CD8-positive, alpha-beta memory T cell (primary cell): ENCODE measurements at places on chromosomes 16 and 17.

DNA sequence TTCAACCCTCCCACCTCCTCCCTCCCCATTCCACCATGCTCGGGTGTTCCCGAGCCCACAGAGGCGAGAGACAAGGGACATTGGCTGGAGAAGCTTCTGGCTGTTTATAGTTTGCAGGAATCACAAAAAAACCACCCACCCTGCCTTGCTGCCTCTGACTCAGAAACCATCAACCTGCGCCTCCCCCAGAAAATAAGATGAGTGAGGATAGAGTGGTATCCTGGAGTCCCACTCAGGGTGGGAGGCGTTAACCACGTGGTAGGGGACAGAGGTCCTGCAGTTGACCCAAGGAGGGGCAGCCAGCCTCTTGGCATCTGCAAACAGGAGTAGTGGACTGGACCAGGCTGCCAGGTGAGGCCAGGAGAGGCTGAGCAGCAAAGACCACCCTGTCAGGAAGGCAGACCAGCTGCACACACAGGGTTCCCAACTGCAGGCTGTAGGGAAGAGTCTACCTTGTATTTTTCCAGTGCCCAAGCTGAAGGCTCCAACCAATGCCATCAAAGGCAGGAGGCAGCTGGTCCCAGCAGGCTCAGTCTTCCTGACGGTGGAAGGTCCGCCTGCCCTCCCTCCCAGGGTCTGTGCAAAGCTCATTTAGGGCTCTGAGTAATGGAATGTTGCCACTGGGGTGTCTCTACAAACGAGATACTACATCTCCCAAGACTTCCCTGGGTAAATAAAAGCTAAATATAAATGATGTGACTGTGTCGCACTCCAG, 201.5 kb upstream of the TNRC6C start:
- no peak for DNase-seq

DNA sequence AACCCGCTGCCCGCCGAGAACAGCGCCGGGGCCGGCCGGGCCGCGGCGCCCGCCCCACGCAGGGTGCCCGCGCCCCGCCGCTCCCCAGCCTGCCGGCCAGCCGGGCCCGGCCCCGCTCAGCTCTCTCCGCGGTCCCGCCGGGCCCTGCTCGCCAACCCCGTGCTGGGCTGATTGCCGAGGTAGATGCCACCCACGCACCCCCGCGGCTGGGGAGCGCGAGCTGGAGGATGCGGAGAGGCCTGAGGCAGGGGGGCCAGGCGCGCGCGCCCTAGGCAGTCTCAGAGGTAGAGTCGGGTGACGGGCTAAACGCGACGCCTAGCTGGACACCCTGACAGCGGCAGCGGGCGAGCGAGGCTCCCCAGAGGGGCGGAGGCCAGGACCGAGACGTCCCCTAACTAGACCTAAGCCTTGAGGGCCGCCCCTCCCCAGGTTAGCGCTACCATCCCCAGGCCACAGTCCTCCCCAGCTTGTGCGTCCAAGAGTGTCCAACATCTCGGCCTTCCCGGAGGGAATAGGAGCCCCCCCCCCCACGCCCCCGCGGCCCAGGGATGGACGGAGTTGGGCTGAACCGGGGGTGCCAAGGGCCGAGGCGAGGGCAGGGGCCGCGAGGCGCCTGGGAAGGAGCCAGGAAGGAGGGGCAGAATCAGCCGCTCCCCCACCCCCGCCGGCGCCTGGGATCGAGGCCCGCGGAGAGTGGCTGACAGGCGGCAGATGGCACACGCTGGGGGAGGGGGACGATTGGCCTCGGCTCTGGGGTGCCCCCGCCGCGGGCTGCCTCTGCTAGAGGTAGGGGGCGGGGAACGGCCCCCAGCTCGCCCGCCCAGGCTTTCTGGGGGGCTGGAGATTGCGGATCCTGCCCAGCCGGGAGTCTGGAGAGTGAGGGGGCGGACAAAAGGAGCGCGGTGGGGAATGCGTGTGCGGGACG, 2.5 kb upstream of the ZNF423 start:
- DNase-seq = peak; percentile 28

DNA sequence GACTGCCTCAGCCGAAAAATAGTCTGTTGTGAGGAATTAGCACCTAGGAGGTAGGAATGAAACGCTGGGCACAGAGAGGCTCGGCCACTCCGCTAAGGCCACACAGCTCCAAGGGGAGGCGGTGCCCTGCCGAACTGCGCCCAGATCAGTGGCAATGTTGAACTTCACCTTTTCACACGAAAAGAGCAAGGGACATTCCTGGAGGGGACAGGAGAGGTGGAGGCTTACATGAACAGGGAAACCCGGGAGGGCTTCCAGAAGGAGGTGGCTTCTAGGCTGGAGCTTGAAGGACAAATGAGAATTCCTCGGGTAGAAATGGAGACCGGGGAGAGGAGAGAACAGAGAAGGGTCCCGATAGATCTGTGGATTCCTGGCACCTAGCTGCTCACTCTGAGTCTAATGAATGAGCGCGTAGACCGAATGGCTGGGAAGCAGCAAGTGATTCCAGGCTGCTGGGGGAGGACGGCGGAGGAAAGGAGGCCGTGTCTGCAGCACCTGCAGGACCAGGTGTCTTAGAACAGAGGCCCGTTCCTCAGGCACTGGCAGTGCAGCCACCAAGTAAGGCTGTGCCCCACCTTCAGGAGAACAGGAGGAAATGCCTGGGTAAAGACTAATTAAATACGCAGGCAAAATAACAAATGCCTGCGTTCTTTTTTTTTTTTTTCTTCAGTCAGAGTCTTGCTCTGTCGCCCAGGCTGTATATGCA, 722 bp upstream of the SLC38A10 start:
- DNase-seq = peak; percentile 33

GRCh38 chr16:19785512-19786130, 67.5 kb downstream of the IQCK start:
- DNase-seq = no peak

DNA sequence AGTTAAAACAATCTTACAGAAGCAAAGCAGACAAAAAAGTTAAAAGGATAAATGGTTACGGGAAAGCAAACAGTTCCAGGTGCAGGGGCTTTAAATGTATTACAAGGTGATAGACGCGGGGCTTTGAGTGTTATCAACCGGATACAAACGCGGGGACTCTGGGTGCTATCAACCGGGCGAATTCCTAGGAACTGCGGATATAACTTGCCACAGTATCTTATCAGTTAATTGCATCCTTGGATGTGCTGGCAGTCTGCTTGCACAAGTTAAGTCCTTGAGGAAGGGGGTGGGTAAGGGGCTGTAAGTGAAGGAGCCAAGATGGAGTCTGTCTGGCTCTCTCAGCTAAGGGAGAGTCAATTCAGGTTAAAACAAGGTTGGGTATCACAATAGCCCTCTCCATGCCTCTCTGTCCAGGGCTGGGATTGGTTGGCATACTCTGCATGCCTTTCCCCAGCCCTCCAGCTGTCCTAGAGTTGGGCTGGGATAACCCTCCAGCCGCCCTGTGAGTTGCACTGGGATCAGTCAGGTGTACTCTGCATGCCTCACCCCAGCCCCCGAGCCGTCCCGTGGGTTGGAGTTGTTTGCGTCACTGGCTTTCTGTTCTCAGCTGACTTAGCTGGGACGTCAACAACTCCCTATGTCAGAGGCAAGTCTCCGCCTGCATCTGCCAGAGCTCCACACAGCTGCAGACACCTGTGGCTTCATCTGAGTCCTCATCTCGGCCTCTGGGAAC, 40.9 kb downstream of the TMEM235 start:
- DNase-seq = peak; percentile 80

- DNase-seq = no peak
These were observed 21.0 kb upstream of the G6PC1 start for GRCh38 chr17:42879596-42879985.

DNA sequence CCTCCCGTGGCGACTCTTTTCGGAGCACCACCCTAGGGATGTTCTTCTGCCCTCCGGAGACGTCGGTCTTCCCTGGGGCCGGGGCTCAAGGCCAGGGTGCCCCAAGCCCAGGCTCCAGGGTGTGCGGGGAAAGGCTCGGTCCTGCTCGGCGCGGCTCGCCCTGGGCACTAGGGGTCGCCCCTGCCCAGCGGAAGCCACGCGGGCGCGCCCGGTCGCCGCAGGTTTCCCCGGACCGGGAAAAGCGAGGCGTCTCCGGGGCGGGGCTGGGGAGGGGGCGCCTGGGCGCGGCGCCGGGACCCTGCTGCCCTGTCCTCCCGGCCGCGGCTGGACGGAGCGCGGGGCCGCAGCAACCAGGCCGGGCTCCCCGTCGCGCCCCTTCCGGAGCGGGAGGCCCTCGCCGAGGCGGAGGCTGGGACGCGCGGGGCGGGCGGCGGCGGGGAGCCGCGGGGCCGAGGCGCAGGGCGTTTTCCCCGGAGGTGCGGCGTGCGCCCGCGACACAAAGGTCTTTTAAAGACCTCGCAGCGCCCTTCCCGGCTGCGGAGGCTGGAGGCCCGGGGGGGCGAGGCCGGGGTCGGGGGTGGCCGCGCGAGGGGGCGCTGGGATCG, 76.4 kb downstream of the MRC2 start:
- DNase-seq = peak; percentile 65

DNA sequence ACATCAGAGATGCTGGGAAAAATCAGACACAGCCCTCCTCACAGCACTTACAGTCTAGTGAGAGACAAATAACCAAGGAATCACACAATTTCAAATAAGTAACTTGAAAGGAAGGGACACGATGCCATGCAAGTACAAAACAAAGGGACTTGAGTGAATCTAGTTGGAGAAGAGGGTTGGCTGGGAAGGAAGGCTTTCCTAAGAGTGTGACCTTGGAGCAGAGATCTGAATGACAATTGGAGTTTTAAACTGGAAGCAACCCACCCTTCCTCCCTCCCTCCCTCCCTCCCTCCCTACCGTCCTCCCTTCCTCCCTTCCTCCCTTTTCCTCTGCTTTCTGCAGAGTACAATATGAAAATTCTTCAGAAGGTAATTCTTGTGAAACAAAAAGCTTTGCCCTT, 31.1 kb downstream of the ADAMTS18 start:
- no peak for DNase-seq

- DNase-seq = no peak
These were observed 203.7 kb downstream of the PHKB start for GRCh38 chr16:47664653-47665325.

DNA sequence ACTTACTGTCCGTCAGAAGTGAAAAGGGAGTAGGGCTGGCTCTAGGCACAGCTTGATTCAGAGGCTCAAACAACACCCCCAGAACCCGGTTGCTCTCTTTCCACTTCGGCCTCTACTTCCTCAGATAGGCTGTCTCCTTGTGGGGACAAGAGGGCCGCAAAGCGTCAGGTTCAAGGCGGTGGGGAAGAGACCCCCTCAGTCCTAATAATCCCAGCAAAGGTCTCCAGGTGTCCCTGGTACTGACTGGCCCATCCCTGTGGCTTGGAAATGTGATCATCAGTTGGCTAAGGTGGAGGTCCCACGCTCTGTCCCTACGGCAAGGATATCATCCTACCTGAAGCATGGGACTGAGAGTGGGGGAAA, 26.0 kb downstream of the NGFR start:
- no peak for DNase-seq

DNA sequence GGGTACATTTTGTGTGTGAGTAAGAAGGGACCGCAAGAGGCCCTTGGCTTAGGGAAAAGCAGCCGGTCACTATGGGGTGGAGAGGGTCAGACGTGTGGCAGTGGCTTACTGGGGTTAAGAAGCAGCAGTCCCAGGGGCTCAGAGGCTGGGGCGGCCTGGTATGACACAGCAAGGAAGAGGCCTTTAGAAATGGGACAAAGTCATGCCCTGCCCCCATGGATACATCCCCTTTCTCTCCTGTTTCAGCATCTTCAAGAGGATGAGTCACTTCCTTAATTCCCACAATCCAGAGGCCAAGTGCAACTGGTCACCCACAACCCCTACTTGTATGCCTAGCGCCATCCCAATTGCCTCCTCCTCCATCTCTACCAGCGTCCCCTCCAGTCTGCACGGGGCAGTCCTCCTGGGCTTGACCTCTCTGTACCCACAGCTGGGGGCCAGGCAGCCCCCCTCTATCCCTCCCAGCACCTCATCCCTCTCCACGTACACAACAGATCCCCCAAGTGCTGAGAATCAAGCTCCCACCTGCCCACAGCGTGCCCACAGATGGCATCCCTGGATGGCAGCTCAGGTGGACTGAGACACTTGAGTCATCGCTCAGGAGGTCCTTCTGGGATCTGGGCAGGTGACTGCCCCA, 6.9 kb upstream of the EFTUD2 start:
- DNase-seq = no peak

GRCh38 chr16:86063760-86064405, 164.9 kb downstream of the IRF8 start:
- DNase-seq = no peak

DNA sequence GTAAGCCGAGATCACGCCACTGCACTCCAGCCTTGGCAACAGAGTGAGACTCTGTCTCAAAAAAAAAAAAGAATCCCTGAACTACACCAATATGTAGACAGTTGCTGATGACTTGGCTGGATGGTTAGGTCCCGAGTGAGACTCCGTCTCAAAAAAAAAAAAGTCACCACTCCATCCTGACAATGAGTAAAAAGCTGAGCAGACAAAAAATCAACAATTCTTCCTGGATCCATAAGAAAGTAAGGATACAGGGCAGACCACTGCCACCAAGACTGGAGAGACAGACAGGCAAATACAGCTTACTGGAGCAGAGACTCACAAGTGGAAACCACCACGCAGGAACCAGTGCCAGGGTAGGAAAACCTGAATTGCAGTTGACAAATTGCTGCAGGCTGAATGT, 67.1 kb upstream of the ERCC4 start:
- DNase-seq = no peak

DNA sequence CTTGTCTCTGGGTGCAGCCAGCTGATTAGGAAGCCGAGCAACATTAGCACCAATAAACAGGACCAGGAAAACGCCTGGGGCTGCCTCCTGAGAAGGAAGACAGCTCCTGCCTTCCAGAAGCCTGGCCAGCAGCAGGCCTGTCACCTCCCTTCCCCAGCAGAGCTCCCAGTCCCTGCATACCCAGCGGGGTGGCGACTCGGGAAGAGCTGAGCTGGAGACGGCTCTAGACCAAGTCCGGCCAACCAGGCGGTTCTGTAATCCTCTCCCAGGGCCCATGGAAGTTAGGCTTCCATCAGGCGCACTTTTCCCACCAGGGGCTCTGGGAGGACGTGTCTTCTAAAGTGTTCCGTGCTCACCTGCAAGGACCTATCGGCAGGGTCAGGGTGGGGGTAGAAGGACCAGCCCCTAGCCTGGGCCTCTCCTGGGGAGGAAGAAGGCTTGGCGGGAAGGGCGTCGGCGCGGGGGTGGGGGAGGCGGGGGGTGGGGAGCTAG, 12.0 kb upstream of the CLUH start:
- DNase-seq = no peak
